Endodermal cell (in vitro differentiated cells): ENCODE measurements at places on chromosomes 12 and 14.

- no peak for DNase-seq
These were observed 9.8 kb downstream of the FRMD6 start for GRCh38 chr14:51661504-51661903.

DNA sequence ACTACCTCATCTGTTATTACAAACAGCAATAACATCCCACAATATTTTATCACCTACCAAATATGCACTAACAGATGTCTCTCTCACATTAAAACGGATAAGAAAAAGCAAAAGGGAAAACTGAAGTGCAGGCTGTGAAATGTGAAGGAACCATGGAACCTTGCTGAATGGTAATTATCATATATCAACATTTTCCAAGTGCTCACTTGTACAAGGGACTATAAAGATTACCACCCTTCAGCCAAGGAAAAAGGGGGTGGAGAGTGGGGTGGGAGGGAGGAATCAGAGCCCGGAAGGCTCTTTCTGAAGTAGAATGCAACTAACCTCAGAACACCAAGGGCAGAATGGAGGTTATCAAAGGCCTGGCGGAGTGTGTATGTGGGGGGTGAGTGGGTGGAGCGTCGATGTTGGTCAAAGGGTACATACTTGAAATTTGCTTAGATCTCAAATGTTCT is 1.2 kb downstream of the SNX6 start:
- DNase-seq = peak; percentile 20

DNA sequence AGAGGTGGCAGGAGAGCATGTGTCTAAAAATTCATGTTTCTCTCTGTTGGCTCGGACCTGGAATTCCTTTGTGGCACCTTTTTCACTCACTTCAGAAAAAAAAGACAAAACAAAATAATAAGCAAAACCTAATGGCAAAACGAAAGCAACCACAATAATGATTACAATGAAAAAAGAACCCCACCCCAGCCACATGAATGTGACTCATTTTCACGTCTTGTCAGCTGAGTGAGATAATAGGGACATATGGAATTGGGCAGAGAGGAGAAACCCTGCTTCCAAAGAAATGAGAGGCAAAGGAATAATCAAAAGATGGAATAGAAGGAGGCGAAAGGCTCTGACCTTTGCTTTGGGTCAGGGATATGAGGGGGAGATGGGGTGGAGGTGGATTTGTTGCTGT is 143.4 kb downstream of the SLC8A3 start:
- no peak for DNase-seq

- DNase-seq = peak; percentile 97
These were observed 16.7 kb downstream of the KMT2D start for GRCh38 chr12:49043856-49044258.

- DNase-seq = no peak
These were observed 70.8 kb downstream of the POLR3B start for GRCh38 chr12:106428384-106428783.

DNA sequence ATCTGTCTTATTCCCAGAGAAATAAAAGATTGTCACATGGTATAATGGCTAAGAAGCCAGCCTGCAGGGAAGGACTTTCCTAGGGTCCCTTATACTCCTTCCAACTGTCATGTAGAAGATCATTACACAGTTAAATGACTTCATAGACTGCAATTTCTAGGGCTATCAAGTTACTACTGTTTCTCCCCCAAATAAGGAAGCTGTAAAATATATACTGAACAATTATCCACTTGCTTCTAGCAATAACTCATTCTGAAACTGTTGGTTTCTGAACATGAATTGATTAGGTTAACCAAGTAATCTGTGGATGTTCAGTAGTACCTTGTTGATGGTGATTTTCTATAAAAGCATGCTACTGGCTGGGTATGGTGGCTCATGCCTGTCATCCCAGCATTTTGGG is 44.6 kb downstream of the A2ML1 start:
- DNase-seq = no peak

- no peak for DNase-seq
These were observed 63.2 kb upstream of the TMX1 start for GRCh38 chr14:51176839-51177238.

GRCh38 chr12:5295996-5296395 is 135.9 kb upstream of the NTF3 start:
- no peak for DNase-seq
